ENCODE measurements at places on chromosomes 1 and 21.

DNA sequence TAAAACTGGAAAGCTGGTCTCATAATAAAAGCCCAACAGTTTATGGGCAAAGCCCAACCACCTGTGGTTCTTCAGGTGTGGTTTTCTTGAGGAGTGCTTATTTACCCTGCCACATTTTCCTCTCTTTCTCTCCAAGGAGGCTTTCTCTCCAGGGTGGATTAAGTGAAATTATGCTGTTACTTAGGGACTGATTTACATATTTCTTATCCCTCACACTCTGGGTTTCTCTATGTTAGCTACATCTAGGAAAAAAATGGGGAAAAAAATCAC lies 4.8 kb downstream of the TBX19 start:
- no peak for DNase-seq

GRCh38 chr1:7941437-7941793 lies 776 bp upstream of the TNFRSF9 start:
- no peak for DNase-seq

- peak; percentile 5 for DNase-seq
Observed at GRCh38 chr1:203112475-203112874, 15.1 kb upstream of the ADORA1 start.

DNA sequence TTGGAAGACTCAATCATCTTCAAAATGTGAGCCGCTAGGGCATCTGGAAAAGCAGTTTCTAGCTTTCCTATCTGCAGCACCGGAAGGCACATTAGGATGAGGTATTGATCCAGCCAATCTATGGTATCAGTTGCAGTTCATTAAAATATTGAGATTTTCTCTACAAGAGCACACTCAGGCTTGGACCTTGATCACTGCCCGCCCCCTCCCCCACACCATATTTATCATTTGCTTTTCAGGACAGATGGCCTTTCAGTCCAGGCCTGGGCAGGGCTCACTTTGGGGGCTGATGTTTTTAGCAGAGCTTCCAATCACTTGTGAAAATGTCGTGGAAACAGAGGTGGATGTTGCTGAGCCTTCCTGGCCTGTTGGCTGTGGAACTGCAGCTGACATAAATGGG lies 17.5 kb downstream of the LHX4 start:
- DNase-seq: no peak

DNA sequence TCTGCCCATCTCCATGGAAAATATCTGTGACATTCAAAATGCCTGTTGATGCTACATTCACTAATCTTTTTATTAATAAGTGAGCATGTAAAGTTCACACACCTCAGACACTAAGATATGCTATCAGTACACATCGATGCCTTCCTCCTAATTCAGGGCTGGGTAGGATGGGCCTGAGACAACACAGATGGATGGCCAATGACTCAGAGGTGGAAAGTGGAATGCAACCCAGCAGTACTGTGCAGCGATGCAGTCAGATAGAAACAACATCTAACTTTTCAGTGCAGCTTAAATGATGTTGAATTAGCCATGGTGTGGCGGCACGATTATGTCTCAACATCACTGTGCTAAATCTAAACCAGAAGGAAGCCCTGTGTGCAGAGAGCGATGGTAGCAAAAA lies 161.6 kb upstream of the KCNJ15 start:
- no peak for DNase-seq

- DNase-seq: no peak
Observed at GRCh38 chr1:3441410-3441847, 13.0 kb upstream of the ARHGEF16 start.

- no peak for DNase-seq
Observed at GRCh38 chr21:46355161-46356004, 31.4 kb downstream of the PCNT start.

- DNase-seq: no peak
Observed at GRCh38 chr1:99232172-99232571, 32.1 kb upstream of the PLPPR4 start.

GRCh38 chr1:182359645-182360044 lies 31.9 kb downstream of the GLUL start:
- no peak for DNase-seq

- no peak for DNase-seq
Observed at GRCh38 chr1:36285443-36286101, 20.6 kb upstream of the SH3D21 start.

DNA sequence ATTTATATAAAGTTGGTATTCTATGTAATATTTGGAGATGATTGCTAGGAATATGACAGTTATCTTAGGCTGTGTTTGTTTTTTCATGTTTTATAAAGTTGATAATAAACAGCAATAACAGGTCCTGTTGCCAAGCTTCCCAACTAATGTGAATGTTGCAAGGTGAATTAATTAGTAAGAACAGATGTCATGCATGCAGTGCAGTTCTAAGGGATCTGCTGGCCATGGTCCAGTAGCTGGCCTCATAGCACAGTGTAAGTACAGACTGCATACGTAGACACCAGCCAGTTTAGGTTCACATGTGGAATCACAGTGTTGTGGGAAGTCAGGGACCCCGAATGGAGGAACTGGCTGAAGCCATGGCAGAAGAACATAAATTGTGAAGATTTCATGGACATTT lies 478.2 kb downstream of the NEGR1 start:
- DNase-seq: no peak

GRCh38 chr1:223258751-223259198 lies 105.2 kb downstream of the SUSD4 start:
- no peak for DNase-seq

- no peak for DNase-seq
Observed at GRCh38 chr1:14261395-14261794, 337.1 kb upstream of the KAZN start.

DNA sequence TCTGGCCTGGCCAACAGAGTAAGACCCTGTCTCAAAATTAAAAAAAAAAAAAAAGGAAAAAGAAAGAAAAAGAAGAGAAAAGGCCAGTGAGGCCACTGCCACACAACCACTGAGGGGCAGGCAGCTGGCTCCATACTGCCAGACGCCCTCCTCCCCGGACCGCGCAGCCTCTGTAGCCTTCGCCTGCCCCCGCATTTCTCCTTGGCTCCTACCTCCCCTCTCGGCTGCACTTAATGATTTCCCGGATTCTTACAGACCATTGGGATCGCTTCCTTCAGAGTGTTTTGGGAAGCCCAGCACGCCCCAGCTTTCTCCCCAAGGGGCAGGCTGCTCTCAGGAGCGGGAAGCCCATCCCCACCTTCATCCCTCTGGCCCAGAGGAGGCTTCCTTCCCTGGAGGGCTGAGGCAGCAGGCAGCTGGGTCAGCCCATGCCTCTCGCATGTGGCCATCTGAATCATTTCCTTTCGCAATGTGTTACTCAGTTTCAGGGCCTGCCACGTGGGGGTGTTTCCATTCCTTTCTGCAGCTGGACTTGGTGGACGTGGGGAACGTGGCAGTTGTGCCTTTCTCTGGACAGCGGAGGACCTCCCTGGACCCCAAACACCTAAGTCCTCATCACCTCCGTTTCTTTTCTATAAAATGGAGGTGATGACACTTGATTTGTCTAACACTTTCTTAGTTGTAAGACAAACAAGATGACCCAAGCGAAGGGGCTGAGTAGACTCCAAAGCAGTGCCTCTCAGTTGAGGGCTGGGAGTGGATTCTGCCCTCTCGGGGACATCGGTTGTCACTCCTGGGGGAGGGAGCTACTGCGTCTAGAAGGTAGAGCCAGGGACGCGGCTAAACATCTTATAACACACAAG lies 2.3 kb downstream of the SLC2A5 start:
- no peak for DNase-seq

- DNase-seq: no peak
Observed at GRCh38 chr1:57269630-57270225, 154.1 kb downstream of the DAB1 start.

DNA sequence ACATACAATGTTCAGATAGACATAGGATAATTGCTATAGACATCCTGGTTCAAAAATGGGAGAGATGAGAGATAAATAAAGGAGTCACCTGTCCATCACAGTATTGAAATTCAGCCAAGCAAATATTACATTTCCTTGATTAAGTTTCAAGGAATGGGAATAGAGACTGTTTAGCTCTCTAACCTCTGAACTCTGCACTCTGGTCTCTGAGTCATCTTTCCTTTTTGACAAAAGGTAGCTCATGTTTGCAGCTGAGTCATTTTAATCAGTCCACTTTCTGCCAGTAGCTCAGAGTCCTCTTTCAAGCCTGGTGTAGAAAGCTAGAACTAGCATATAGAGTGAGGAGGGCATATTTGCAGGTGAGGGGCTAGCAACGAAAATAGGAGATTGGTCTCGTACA lies 51.4 kb upstream of the GJA8 start:
- no peak for DNase-seq

DNA sequence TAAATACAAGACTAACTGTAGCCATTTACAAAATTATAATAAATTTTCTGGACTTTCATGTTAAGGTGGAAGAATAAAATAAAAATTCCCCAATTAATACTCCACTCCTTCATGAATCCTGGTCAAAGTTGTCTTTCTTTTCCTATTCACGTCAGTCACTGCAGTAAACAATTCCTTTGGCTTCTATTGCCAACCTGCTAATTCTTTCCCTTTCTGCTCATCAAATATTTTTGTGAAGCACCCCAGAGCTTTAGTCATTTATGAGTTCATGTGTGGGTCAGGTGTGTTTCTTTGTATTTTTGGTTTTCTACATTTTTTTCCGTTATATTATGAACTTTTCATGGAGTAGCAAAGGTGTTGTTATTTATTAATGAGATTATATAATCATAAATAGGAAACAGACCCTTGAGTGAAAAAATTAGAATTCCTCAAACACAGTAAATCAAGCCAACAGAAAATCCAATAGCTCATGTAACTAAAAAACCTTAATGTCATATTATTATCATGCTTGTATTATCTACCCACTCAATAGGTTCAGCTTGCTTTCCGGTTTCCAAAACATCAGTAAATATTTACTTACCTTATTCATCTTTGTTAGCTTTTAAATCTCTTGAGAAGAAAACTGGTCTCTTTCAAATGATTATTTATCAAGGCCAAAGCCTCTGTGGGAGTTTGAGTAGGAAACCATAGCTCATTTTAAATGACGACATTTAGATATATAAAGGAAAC lies 29.6 kb upstream of the PLA2G4A start:
- no peak for DNase-seq

- no peak for DNase-seq
Observed at GRCh38 chr21:34968414-34969333, 80.4 kb downstream of the RUNX1 start.

GRCh38 chr1:236868625-236869467 lies 73.8 kb downstream of the MTR start:
- DNase-seq: no peak

DNA sequence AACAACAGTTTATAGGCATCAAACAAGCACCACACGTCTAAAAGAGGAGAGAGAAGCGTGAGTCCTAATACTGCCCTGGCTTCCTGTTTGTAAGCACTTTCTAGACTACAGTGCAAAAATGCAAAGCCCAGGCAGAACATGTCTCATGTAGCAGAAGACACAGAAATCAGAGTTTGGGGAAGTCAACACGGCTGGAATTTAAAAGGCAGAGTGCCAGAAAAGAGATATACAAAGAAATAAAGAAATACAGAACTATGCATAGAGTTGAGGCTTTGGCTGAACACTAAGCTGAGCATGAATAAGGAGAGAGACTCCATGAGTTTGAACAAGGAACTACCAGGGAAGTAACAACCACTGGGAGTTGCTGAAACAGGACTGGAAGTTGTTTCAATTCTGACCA lies 566.6 kb upstream of the NR5A2 start:
- no peak for DNase-seq

- no peak for DNase-seq
Observed at GRCh38 chr1:190179817-190180216, 297.8 kb downstream of the BRINP3 start.

DNA sequence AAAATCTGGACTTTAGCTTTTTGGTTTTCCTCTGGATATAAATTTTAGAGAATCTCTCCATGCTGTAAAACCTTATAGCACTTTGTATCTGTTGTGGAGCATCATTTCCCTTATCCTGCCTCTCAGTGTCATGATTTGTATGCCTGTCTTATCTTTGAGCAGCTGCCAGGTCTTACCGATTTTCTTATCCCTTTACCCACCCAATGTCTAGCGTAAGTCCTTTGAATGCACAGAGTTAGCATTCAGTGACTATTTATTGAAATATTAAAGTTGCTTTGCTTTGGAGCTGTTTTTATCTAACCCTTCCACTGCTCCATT lies 37.3 kb downstream of the CDC7 start:
- no peak for DNase-seq

GRCh38 chr1:176187001-176187400 lies 20.1 kb downstream of the COP1 start:
- DNase-seq: no peak

- DNase-seq: no peak
Observed at GRCh38 chr1:206833801-206834200, 31.6 kb upstream of the IL20 start.

GRCh38 chr1:58409890-58410289 lies 136.6 kb downstream of the OMA1 start:
- no peak for DNase-seq

DNA sequence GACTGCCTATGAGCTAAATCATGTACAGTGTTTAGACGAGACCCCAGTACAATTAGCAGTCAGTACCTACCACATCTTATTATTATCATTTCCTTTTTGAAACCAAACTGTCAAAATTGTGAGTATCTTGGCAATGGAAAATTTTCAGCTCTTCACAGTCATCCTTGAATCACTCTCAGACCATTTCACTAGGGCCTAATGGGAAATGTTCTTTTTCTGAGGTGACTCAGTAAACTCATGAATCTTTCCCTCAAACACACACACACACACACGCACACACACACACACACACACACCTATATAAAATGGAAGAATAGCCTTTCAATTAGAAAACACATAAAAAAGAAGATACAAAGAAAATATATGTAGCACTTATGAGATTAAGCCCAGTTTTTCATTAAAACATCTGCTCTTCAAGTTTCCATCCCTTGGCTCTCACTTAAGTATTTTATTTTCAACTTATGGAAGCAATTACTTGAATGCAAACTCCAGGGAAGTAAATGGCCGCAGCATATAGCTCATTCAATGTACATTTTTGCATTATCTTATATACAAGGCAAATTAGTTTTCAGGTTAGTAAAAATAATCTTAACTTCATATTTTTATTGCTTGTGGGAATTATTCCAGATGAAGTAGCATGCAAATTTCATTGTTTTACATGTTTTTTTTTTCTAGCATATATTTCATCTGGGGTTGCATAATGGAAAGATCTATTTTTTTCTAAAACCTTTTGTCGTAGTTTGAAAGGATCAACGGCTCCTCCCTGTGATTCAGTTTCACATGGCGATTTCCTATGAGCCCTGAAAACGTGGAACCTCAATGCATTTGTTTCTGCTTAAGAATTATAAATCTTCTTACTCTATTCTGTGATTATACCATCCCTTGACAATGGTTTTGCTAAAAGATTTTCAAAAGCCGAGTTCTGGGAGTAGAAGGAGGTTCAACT lies 46.3 kb upstream of the TMPRSS15 start:
- DNase-seq: peak; percentile 52

- DNase-seq: no peak
Observed at GRCh38 chr1:181383695-181384094, 99.6 kb upstream of the CACNA1E start.
